ENCODE measurements at places on chromosomes 6 and 20.

DNA sequence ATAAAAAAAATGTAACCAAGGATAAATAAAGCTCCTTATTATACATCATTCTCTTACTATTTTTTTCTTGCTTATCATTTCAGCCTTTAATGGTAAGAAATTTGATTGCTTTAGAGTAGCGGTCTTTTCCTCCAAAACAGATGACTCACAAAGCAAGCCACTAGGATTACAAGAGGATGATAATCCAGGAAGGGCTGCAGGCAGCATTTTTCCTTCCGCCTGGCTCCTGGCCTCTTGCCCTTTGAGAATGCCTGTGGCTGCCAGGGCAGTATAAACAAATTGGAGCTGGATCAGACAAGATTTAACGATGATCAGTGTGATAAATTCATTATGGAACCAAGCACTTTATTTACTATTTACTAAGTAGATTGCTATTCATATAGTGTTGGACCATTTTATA lies 9.7 kb upstream of the FBXL4 start:
- DNase-seq, result no peak

- no peak for DNase-seq
These were observed 230.9 kb upstream of the CITED2 start for GRCh38 chr6:139605350-139605749.

DNA sequence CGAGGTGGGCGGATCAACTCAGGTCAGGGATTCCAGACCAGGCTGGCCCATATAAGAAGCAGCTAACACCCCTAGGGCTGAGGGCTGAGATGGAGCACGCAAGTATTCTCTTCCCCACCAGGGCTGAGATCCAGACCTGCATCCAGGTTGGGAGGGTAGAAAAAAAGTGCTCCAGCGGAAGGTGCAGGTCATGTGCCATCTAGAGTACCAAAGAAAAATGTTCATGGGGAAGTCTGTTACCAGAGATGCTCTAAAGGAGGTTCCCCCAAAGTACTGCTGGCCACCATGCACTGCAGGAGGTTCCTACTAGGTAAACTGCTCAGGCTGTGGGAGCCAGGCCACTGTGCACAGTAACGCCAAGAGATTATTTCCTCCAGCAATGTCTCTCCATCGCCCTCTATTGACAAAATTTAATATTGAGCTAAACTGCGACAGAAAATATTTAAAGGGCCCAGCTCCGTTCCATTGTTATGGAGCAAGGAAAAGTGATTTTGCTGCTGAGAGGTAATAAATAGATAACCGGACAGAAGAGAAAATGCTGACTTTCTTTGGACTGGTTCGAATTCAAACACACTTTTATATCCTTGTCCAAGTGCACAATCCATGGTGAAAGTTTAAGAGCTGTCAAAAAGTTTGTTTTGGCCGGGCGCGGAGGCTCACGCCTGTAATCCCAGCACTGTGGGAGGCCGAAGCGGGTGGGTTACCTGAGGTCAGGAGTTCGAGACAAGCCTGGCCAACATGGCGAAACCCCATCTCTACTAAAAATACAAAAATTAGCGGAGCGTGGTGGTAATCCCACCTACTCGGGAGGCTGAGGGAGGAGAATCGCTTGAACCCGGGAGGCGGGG lies 159.9 kb downstream of the OR2B2 start:
- DNase-seq, result peak; percentile 57

GRCh38 chr6:18342223-18342622 lies 44.9 kb upstream of the RNF144B start:
- no peak for DNase-seq

DNA sequence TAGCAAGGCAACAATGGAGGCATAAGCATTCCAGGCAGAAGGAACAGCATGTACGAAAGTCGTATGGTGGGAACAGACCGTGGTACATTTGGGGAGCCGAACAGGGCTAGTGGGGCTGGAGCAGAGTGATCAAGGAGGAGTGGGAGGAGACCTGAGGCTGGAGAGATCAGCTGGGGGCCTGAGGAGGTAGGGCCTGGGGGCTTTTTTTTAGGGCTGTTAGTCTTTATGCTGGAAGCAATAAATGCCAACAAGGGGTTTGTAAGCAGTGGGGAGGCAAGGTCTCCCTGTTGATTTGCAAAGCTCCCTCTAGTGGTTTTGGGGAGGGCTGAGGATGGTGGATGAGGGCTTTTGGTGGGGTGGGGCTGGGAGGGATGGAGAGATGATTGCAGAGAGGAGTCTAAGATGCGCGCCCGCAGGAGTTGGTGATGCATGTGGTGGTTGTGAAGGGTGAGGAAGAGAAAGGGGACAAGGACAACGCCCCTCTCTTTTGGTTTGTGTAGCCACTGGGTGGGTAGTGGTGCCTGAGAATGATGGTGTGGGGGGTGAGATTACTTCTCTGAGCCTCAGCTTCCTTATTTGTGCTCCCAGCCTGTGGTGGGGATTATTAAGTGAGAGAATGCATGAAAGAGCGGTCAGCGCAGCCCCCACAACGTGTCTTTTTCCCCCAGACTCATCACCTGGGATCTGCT lies 74.1 kb upstream of the TOX2 start:
- peak; percentile 28 for DNase-seq

GRCh38 chr6:31246051-31246521 lies 25.8 kb downstream of the HLA-C start:
- DNase-seq, result no peak

- DNase-seq, result no peak
These were observed 138.9 kb upstream of the RALGAPA2 start for GRCh38 chr20:20851385-20851784.

- no peak for DNase-seq
These were observed 217.9 kb upstream of the SGK1 start for GRCh38 chr6:134535831-134536230.

DNA sequence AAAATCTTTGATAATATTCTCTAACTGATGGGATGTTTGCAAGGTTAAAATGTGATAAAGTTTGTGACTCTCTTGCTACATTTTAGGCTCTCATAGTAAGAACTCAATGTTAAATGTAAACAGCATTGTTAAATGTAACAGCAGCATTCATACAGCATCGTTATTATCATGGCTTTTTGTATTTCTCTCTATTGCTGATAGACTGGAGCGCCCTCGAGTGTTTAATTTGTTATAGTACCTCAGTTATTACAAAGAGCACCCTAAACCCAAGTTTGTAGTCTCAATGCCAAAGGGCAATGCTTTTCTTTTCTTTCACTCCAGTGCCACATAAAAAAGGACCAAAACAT lies 14.9 kb upstream of the TTPAL start:
- DNase-seq, result no peak

GRCh38 chr6:44661221-44662008 lies 273.9 kb downstream of the CDC5L start:
- DNase-seq, result no peak

DNA sequence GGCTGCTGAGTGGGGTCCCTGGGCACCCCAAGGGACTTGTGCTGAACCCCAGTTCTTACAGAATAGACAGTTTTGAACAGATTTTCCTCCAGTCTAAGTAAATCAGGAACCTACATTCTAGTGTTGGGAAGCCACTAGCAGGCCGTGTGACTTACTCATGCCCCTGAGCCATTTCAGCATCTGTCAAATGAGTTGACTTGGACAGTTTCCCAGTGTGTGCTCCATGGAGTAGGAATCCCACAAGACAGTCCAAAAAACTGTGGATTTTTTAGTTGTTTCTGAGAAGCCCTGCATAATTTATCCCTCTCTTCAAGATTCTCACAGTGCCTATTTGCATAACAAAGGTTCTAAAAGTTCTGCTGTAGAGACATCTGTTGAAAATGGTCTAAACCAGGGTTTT lies 2.1 kb downstream of the GABRR2 start:
- no peak for DNase-seq

DNA sequence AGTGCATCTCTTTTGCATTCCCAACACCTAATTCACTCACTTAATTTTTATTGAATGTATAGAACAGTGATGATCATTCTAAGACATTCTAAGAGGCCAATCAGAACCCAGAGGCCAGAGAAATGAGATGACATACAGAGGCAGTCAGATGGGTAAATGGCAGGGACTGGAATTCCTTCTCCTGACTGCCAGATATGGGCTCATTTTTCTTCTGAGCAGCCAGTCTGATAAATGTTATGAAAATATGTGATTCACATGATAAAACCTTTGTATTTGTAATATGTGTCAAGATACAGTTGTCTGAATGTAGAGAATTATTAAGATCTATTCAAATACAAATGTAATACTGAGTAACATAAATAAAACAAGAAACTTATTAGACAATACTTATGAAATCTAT lies 277.8 kb downstream of the EPM2A start:
- no peak for DNase-seq

DNA sequence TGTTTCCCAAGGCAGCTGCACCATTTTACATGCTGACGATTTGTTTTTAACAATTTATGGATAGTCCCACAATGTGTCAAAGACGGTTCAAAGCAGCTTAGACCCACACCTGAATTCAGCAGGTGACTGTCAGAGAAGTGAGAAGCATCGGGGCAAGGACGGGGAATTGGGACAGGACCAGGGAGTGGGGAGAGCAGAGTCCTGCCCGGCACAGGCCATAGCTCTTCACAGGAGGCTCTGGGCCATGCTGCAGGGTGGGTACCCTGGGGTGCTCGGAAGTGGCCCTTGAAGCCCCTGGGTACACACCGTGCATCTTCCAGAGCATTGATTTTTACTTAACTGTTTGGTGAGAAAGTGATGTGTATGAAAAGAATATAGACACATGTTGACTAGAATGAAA lies 33.2 kb upstream of the PHACTR3 start:
- no peak for DNase-seq

- DNase-seq, result peak; percentile 50
These were observed 42.6 kb downstream of the TTI1 start for GRCh38 chr20:37990571-37991151.

DNA sequence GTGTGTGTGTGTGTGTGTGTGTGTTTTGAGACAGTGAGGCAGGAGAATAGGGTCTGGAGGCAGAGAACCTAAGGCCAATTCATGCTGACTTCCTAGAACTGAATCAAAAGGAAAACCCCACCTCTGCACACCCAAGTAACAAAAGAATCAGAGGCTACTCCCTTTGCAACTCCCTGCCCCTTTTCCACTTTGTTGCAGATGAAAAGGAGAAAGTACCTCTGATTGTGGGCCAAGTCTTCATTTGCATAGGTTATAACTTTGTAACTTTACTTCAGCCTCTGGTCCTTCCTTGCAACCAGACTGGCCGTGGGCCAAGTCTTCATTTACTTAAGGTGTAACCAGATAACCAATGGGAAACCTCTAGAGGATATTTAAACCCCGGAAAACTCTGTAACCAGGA lies 168.8 kb downstream of the EYA2 start:
- no peak for DNase-seq

GRCh38 chr20:1800180-1800579 lies 95.0 kb upstream of the SIRPA start:
- DNase-seq, result no peak

- no peak for DNase-seq
These were observed 127.0 kb downstream of the CEBPB start for GRCh38 chr20:50317609-50318008.

Data from stimulated activated CD4-positive, alpha-beta T cell treated with anti-CD3 and anti-CD28 coated beads, Interleukin-12 subunit alpha, Interleukin-12 subunit beta, amount 100 ng/mL, for 48 hours (primary cell).